ENCODE measurements at places on chromosomes 16 and 17. TPM values are rescaled to one million over a fixed set of nuclear protein-coding genes. Genes with fewer than 3 reads are reported as not detected.

PPL gene
- polyA plus RNA-seq, result 2.2 TPM

EVI2B gene
- polyA plus RNA-seq, result 0.41 TPM

ARL5C gene
- not detected for polyA plus RNA-seq

CEP112 gene
- polyA plus RNA-seq, result 5.7 TPM

FLYWCH1 gene
- 15.1 TPM for polyA plus RNA-seq

LDHD gene
- 0.38 TPM for polyA plus RNA-seq

PLXDC1 gene
- 2.1 TPM for polyA plus RNA-seq

FOXJ1 gene
- not detected for polyA plus RNA-seq

FXR2 gene
- polyA plus RNA-seq, result 29.4 TPM

C17orf50 gene
- not detected for polyA plus RNA-seq

CHD9NB gene
- polyA plus RNA-seq, result 1.2 TPM

TEX19 gene
- polyA plus RNA-seq, result 0.04 TPM

HBQ1 gene
- not detected for polyA plus RNA-seq

DNAI2 gene
- not detected for polyA plus RNA-seq

TLCD3B gene
- polyA plus RNA-seq, result not detected

FTO gene
- 123 TPM for polyA plus RNA-seq

- no peak for DNase-seq
Measured at GRCh38 chr16:2896480-2897010, 13.5 kb downstream of the FLYWCH2 start.

DNA sequence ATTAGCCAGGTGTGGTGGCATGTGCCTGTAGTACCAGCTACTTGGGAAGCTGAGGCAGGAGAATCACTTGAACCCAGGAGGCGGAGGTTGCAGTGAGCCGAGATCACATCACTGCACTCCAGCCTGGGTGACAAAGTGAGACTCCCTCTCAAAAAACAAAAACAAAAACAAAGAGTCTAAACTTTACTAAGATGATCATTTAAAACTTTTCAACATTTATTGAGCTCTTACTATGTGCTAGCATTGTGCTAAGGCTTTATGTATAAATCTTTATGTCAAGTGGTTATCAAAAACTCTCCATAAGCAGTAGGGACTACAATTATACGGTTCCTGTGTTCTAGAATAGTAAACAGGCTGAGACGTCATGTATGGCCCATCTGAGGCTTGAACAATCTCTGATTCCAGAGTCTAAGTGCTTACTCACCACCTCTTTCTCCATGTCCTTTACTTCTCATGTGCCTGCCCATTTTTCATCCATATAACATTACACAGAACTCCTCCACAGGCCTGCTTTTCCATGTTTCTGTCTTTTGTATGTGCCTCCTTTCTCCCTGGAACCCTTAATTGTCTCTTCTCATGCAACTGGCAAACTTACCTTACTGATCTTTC, 66.7 kb downstream of the NUP88 start:
- no peak for DNase-seq

DNA sequence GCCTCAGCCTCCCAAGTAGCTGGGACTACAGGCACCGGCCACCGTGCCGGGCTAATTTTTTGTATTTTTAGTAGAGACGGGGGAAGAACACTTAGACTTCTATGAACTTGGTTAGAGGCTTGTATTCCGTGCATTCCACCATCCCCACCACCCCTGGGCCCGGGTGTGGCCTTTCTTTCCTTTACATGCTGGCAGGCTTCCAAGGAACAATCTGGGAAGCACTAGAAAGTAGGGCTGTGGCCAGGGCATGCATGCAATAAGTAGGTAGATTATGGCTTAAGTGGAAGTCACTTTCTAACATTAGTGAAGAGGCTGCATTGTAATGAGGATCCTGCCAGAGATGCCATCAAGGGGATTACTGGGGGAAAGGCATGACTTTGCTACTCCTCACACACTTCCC, 171.6 kb downstream of the SHISA6 start:
- DNase-seq, result no peak

GRCh38 chr17:39110435-39111136, 40.9 kb downstream of the PLXDC1 start:
- no peak for DNase-seq

GRCh38 chr17:64628641-64629040, 33.5 kb downstream of the SMURF2 start:
- DNase-seq, result no peak

DNA sequence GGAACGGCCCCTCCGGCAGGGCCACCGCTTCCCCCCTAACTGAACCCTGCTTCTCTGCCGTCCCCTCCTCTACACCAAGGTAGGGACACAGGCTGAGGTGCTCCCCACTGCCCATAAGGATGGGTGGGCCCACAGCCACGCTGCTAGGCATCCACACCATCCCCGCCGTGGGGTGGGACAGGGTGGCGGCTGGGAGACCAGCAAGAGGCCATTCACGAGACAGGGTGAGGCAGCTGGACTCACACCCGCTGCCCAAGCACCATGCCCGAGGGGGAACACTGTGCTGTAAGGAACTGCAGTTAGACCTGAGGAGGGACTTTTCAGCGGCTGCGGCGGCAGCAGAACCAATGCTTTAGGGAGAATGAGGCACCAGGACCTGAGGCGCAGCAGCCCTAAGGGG, 47.5 kb upstream of the RRN3 start:
- DNase-seq, result no peak

- no peak for DNase-seq
Measured at GRCh38 chr17:27762527-27763305, 37.6 kb downstream of the NOS2 start.

DNA sequence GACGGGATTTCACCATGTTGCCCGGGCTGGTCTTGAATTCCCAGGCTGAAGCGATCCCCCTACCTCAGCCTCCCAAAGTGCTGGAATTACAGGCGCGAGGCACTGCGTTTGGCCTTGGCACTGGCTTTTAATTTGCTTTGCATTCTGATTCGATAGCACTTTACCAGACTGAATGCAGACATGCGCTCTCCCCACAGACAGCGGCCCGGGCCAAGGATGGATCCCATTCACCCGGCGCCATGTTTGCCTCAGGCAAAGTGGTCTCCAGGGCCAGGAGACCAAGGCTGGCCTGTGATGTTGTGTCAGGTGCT, 41.7 kb downstream of the DHRS7B start:
- no peak for DNase-seq

DNA sequence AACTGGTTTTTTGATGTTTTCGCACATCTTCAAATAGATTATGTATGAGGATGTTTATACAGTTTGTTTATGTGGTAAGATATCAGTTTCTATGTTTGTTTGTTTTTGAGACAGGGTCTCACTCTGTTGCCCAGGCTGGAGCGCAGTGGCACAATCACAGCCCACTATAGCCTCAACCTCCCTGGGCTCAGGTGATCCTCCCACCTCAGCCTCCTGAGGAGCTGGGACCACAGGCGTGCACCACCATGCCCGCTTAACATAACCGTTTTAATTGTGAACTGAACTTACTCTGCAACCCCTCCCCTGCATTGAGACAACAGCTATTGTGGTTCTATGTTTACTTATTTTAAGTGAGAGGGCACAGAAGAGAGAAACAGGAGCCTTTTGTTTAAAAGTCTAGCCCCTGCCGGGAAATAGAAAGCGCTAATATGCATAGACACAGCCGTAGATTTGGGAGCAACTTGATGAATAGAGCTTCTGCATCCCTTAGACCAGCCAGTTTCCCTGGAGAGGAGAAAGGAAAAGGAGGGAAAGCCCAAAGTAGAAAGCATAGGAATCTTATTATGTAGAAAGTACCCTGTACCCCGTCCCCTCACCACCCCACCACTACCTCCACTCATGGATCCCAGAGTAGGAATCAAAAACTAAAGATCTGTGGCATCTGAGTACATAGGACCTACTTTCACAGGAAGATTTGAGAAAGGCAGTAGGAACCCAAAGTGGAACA, 19.6 kb upstream of the APPBP2 start:
- DNase-seq, result no peak

- no peak for DNase-seq
Measured at GRCh38 chr16:10780628-10781027, 37.0 kb downstream of the NUBP1 start.

GRCh38 chr16:3575491-3575890, 1.7 kb downstream of the NLRC3 start:
- DNase-seq, result no peak

- DNase-seq, result no peak
Measured at GRCh38 chr17:7523033-7523432, 25.8 kb upstream of the TNFSF12 start.

GRCh38 chr16:4283939-4284338, 11.1 kb upstream of the TFAP4 start:
- no peak for DNase-seq

DNA sequence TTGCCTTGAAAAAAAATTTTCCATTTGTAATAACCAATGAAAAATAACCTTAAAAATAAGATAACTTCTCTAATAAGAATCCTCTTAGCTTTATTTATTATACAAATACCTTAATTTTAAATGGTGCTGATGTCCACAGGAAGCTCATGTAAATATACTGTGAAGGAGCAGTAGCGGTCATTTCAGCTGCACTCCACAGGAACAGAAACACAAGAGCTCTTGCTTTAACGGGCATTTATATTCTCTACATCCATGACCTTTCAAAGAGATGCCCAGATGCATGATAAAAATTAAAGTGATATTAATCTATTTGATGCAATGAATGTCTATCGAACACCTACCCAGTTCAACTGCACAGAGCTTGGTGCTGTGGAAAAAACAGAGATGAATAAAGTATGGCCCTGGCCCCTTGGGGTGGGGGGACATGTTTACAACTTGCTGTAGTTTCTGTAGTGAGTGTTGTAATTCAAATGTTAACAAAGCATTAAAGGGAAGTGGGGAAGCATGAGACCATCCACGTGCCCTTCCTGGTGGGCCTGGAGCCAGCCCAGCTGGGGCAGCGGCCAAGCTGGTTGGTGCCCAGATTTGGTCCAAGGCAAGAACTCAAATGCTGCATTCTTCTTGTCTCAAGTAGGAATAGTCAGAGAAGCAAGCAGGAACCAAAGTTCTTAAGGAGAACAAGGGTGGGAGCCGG, 47.9 kb downstream of the IQCK start:
- DNase-seq, result no peak

DNA sequence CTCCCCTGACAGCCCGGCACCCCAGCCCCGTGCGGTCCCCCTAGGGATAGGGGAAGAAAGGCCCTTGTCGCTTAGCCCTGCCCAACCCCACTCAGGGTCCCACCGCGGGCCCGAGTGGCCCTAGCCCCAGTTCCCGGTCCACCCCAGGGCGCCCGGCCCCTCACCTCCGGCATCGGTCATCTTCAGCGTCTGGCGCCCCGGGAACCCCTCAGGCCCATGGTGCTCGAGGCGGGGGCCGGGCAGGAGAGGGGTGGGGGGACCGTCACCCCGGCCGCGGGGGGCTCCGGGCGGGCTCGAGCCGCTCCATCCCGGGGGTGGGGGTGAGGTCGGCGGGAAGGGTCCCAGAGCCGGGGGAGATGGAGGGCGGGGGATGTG, 620 bp downstream of the SAMD14 start:
- no peak for DNase-seq

DNA sequence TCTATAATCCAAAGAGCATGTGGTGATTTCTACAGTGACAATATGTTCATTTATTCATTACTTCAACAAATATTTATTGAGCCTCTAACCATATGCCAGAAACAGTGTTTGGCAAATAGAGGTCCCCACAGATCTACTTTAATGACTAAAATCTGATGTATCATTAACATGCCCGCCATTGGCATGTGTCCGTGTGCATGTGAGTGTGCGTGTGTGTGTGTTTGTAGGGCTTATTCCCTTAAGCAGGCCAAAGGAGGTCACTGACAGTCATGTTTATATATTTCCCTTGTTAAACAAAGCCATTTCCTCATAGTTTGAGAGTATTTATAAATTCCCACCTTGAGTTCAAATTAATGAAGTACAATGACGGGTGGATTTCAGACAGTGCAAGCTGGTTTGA, 174.4 kb upstream of the IRX6 start:
- no peak for DNase-seq

DNA sequence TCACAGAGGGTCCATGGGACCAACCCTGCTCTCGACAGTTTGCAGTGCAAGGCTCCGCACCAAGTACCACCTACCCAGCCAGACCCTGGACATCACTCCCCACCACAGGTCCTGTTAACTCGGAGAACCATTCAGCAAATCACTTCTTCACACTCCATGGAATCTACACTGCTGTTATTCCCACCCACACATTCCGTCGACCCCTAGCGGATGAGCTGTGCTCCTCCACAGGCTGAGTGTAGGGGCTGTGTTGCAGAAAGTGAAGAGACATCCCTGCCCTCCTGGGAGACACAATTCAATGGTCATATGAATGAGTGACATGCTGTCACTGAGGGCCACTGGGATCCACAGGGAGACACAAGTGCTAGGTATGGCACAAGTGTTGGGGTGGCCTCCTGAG, 27.5 kb downstream of the MPG start:
- DNase-seq, result no peak

- no peak for DNase-seq
Measured at GRCh38 chr16:78982096-78982744, 618.3 kb downstream of the MAF start.

DNA sequence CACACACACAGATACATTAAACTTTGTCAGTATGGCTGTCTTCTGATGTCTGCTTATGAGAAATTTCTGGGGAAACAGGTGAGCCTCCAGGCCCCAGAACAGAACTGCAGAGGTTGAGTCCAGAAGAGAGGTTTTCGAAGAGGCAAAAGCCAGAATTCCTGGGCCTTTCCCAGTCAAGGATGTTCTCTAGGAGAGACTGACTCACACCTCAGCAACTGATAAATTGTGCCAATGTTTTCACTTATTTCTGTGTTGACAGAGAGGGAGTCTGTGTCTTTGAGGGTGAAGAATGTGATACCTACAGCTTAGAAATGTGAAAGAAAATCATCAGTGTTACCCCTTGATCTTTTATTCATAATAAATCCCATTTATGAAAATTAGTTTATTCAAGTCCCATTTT, 30.3 kb downstream of the LDHD start:
- no peak for DNase-seq

- DNase-seq, result no peak
Measured at GRCh38 chr17:40179923-40180659, 2.8 kb downstream of the RAPGEFL1 start.

GRCh38 chr17:79125503-79125902, 50.9 kb downstream of the ENGASE start:
- DNase-seq, result no peak

DNA sequence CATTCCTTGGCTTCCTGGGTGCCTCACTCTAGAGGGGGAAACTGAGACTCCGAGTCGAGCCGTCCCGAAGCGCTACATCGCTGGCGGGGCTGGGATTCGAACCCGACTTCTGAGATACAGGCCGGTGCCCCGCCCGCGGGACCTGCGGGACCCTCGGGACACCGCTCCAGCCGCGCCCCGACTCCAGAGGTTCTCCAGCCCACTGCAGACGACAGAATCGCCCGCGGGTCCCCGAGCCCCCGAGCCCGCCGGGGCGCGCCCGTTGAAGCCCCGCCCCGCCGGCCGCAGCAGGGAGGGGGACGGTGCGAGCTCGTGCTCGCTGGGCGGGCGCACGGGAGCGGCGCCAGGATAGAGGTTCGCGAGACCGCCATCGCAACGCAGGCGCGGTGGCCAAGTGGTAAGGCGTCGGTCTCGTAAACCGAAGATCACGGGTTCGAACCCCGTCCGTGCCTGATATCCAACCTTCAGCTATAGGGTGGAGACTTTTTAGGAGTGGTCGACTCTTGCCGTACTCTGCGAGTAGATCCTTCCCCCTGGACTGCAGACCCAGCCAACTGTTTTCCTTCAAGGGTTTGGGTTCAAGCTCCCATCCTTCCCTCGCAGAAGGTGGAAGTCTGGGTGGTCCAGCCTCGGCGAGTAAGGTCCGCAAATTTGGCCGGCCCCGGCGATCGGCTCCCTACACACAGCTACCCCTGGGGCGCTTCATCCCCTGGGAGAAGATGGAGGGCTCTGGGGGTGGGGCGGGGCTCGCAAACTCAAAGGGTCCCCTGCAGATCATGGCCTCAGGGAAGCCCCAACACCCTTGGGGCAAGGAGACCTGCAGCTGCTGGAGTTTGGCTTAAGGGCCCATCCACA, 214.6 kb downstream of the MRTFB start:
- DNase-seq, result peak; percentile 95

GRCh38 chr16:24801761-24802302, 43.9 kb upstream of the SLC5A11 start:
- DNase-seq, result no peak
